ENCODE measurements at places on chromosomes 2 and 18.
A peak's percentile ranks its signal among the peaks of the same experiment; 100 is the strongest.

- DNase-seq: no peak
Measured at GRCh38 chr18:44474067-44474411, 206.6 kb upstream of the SETBP1 start.

DNA sequence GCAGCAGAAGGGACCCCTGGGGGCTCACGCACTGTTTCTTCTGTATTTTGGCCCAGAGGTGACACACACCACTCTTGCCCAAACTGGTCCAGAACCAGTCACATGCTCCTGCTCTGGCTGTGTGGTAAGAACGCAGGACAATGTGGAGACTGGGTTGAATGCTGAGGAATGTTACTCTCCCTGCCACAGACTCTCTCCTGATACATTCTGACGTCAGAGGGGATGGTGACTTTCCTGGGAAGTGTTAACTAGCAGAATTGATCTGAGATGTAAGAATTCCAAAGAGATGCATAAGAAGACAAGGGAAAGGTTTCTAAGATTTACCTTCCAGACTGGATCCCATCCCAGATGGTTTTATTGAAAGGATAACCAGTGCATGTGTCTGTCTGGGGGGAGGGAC, 100.8 kb downstream of the ASB1 start:
- DNase-seq: no peak

DNA sequence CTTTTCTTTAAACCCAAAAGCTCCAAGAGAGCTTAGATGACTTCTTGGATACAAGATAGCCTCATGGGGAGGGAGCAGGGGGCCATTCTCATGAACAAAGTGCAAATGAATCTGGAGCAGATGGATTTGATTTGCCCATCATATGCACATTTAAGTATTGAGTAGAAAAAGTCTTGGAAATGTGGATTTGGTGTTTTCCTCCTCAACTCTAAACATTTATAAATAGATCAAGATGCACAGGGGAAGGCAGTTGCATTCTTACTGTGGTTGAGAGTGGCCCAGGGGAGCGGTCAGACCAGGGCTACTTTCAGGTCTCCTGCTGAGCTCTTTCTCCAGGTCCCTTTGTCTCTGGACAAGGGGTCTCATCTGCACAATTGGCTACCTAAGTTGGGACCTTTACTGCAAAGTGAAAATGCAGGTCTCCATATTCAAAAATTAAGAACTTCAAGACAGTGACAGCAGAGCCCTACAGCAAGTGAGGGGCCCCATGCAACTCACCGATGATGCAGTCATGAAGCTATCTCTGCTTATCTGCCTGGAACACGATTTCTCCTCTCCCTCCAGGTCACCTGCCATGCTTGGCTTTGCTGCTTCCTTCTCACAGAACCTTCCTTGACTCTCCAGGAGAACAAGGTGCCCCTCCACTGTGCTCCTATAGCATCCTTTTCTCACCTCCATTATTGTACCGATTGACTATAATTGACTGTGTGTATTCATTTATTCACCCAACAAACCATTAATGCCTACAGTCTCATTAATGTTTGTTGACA, 145.4 kb downstream of the LPIN1 start:
- no peak for DNase-seq

DNA sequence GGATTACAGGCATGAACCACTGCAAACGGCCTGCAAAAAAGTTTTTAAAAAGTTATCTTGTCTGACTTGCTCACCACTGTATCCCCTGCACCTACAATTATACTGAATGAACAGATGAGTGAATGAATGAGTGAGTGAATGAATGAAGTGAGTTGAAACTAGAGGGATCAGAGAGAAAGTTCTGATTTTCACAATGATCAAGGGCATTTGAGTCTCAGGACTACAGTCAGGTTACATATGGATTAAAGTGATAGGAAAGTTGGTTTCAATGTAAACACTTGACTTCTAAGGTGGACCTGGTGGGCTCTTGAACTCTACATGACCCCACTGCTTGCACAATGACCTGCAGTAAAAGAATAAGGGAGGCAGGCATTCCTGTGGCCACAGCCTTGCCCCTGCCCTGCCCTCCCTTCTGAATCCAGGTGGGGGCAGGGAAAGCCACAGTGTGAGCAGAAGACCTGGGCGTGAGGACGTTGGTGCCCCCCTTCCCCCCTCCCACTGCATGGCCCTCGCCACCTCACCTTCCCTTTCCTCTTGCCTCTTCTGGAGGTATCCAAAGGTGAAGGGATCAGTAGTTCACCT, 10.7 kb downstream of the C2orf80 start:
- no peak for DNase-seq

GRCh38 chr2:221464971-221465370, 107.1 kb downstream of the EPHA4 start:
- no peak for DNase-seq

GRCh38 chr18:6414723-6415417, at the start of gene L3MBTL4:
Gene L3MBTL4 (minus strand): TSS chr18:6414911. CDS start chr18:6311625, 103,286 bp downstream.
- peak; percentile 49 for DNase-seq

DNA sequence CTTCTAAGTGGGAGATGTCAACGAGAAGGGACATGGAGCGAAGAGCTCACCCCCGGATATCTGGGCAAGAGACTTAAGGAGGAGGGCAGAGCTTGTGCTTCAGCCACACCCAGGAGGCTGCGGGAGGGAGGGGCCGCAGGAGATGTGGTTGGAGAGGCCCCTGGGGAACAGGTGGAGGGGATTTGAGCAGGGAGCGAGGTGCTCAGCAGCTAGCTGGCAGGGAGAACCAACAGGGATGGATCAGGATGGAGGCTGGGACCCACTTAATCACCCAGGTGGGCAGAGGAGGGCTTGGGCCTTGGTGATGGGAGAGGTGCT, 78.3 kb downstream of the MBP start:
- DNase-seq: no peak

GRCh38 chr18:7452331-7452730, 114.8 kb upstream of the PTPRM start:
- DNase-seq: no peak

- DNase-seq: no peak
Measured at GRCh38 chr2:179285060-179285459, 20.4 kb upstream of the SESTD1 start.

DNA sequence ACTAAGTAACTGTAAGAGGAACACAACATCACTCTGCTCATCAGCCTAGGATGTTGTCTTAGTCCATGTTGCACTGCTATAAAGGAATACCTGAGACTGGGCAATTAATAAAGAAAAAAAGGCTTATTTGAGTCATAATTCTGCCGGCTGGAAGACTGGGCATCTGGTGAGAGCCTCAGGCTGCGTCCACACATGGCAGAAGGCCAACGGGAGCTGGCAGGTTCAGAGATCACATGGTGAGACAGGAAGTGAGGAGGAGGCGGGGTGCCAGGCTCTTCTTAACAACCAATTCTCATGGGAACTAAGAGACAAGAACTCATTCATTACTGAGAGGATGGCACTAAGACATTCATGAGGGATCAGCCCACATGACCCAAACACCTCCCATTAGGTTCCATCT, 46.8 kb downstream of the EPG5 start:
- DNase-seq: peak; percentile 27

DNA sequence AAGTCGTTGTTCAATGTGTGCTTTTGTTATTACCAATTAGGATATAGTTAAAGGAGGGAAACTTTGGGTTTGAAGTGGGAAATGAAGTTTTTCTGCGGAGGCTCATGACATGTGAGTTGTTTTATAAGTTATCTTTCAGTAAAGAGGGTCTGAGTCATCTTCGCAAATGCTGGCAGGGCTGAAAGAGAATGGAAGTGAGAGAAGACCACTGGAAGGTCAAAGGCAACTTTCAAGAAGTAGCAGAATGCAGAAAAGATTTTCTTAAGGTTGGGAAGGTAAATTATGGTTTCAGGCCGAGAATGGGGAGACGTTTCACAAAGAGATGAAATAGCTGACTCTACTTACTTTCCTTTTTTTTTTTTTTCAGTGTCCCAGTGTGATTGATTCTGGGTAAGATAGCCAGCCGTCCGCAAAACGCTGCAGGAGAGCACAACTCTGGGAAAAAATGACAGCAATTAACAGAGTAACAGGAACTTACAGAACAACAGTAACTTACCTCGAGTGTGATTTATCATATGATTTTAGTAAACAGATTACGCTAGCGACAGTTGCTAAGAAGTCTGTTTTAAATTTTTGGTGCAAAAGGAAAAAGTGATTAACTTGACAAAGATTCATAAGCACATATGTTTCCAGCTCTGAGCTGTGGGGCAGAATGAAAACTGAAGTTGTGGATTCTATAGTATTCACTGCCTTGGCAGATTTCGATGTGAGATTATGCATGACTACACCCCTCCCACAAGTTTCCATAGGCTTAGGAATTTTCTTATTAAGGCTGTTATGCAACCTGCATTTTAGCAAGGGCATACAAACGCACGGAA, 46.8 kb upstream of the ACTR3 start:
- DNase-seq: peak; percentile 45

DNA sequence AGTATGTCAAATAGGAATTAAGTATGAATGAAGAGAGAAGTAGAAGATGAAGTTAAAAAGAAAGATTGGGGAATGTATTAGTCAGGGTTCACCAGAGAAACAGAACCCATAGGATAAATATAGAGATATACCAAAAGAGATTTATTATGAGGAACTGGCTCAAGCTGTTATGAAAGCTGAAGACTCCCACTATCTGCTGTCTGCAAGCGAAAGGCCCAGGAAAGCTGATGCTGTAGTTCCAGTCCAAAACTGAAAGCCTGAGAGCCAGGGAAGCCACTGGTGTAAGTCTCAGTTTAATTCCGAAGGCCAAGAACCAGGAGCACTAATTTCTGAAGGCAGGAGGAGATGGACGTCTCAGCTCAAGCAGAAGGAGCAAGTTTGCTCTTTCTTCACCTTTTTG, 200.9 kb upstream of the FN1 start:
- DNase-seq: no peak

GRCh38 chr2:199850718-199851500, at the start of gene FTCDNL1:
Gene FTCDNL1 (minus strand): TSS chr2:199851192. CDS start chr2:199848962, 2,230 bp downstream.
- peak; percentile 87 for DNase-seq

- DNase-seq: no peak
Measured at GRCh38 chr18:79476031-79476917, 80.5 kb downstream of the NFATC1 start.

DNA sequence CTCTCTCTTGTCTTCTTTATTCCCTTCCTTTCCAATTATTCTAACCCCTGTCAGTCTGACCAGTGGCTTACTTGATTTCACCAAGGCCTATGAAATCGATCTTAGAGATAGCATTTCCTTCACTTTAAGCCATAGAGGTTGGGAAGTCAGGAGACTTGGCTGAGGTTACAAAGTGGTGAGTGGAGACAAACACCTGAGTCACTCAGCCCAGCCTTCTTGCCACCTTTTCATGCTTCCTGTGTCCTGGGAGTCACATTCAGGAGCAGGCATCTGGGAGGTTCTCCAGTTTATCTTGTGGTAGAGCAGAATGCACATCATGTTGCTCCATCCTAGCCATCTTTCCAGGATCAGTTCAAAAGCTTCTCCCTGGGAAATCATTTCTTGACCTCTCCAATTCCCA, 59.1 kb downstream of the VSNL1 start:
- DNase-seq: no peak

- no peak for DNase-seq
Measured at GRCh38 chr2:86037795-86038192, 67.9 kb downstream of the POLR1A start.

DNA sequence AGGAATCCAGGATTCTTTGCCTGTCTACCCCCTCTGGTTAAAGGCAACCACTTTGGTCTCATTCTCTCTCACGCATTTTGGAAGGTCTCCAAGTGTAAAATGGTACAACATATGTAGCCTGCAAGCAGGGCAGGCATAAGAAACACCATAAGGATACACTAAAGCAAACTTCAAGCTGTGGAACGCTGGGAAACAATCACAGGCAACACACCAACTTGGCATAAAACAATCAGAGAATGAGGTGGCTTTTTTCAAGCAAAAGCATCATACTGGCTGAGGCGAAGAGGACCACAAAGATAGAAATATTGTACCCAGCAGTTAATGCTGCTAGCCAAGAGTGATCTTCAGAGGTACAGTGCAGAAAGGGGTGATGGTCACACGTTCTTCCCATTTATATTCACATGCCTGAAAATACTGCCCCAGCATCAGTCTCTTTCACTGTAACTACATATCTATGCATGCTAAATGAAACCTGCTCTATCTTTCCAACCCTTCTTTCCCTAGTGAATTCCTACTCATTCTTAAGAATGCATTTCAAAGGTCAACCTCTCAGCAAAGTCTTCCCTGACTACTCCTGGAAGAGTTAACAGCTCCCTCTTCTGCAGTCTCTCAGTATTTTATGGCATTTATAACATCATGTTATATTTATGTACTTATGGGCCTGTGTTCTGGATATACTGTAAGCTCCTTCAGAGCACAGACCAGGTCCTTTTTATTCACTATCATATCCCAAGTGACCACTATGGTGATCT, 71.9 kb upstream of the GALNT5 start:
- no peak for DNase-seq

DNA sequence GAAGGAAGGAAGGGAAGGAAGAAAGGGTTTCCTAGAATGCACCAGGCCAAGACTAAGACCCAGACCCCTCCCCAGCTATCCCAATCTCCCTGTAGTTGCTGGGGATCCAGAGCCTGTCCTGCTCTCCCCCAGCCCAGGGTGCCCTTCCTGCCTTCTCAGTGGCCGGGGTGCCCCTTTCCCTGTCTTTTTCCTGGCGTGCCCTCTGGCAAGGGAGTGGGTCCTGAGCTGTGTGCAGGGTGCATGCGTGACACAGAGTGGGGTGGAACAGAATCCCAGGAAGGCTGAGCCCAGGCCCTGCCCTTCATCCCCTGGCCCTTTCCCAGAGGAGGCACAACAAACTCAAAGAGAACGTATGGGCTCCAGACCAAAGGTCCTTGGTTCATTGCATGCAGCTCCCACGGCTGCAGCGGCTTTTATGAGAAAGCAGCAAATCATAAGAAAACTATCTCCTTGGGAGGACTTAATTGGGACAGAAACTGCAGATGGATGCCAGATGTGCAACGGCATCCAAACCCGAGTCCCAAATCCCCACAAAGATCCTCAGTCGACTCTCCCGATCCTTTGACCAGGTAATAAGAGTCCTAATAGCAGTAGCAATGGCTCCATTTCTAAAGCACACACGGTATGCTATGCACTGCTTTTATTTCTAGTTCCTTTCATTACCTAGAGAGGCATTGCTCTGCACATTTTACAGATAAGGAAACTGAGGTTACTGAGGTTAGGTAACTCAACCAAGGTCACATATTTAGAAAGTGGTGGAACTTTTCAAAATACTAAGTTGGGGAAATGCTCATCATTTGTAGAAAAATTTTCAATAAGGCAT, 12.7 kb upstream of the ARID5A start:
- no peak for DNase-seq
